Esophagus muscularis mucosa (tissue), 4 donors: ENCODE measurements at places on chromosomes 2 and 18.

DNA sequence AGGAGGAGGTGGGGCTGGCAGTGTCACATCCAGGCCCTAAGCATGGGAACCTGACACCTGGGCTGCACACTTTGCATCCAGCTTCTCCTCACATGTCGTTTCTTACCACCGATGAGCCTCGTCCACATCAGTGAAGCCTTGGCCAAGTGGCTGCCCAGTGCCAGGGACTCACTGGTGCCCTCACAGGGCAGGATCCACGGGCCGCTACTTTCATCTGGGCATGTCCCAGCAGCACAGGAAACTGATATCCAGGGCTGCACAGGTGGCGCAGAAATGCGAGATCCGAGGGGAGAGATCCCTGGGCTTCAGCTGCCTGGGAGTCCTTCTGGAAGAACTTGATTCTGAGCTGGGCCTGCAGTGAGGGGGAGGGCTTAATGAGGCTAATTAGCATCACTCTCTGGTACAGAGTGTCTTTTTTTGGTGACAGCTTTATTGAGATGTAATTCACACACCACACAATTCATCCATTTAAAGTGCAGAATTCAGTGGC is 291.6 kb upstream of the HDAC4 start:
- peak; percentile 87 for DNase-seq

DNA sequence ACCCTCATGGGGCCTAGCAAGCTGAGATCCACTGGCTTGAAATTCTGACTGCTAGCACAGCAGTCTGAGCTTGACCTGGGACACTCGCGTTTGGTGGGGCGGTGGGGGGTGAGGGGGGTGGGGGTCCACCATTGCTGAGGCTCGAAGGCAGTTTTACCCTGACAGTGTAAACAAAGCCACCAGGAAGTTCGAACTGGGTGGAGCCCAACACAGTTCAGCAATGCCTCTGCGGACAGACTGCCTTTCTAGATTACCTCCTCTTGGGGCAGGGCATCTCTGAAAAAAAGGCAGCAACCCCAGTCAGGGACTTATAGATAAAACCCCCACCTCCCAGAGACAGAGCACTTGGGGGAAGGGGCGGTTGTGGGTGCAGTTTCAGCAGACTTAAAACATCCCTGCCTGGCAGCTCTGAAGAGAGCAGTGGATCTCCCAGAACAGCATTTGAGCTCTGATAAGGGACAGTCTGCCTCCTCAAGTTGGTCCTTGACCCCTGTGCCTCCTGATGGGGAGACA is 149.7 kb upstream of the TANK start:
- DNase-seq = no peak

GRCh38 chr18:2293109-2293839 is 278.0 kb downstream of the METTL4 start:
- DNase-seq = no peak

GRCh38 chr2:23420091-23420839 is 35.3 kb downstream of the KLHL29 start:
- DNase-seq = no peak

DNA sequence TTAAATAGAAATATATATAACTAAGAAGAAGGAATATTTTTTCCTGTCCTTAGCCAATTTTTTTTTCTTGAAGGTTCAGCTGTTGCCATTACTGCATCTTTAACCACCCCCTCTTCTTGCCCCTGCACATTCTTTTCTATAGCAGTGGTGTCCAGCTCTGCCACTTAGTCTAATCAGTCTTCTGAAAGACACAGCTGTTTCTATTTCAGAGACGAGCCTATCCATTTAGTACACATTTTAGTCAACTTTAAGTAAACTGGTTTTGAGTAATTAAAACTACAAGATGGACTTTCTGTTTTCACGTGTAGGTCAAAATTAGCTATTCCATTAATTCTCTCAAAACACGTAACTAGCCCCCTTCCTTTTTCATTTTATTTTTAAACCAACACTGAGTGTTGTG is 21.0 kb downstream of the SPOPL start:
- no peak for DNase-seq

DNA sequence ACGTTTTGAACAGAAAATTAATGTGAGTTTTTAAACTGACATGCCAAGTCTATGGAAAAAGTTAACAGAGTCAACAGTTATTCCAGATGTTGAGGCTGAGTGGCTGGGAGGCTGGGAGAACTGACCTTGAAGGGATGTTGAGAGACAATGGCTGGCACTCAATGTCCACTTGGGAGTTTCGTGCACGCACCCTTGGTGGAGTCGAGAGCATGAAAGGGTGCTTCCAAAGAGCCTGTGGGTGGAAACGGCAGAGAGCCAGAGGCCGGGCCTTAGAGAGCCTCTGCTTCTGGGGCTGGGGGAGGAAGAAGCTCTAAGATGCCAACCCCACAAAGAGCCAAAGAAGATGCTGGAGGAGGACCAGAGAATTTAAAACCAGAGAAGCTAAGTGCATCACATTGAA is 63.4 kb upstream of the L3MBTL4 start:
- no peak for DNase-seq

DNA sequence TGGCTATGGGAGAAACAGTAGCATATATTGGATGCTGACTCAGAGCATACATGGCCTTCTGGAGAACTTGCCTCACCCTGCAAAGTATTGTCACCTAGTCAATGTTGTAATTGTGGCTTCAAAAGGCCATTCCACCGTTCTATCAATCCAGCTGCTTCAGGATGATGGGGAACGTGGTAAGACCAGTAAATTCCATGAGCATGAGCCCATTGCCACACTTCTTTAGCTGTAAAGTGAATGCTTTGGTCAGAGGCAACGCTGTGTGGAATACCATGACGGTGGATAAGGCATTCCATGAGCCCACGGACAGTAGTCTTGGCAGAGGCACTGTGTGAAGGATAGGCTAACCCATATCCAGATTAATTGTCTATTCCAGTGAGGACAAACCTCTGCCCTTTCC is 1300.1 kb upstream of the ACVR2A start:
- no peak for DNase-seq

DNA sequence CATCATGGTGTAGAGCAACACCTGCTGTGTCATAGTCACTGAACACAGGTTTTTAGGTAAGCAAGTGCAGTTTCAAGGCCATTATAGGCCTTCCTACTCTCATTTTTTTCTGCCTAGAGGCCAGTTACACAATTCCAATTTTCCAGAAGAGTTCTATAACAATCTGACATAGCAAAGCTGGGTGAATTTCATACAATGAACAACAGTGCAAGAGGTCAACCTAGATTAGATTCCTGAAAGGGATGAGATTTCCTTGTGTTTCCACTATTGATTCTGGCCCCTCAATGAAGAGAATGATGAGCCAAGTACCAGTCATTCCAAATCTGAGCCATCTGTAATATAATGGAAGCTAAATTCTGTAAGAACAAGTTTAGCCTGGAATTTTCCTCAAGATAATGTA is 15.3 kb upstream of the CD28 start:
- DNase-seq = no peak

GRCh38 chr2:18455236-18455862 is 105.1 kb downstream of the RDH14 start:
- no peak for DNase-seq

GRCh38 chr2:168180914-168181313 is 66.5 kb downstream of the STK39 start:
- DNase-seq = no peak

GRCh38 chr2:8225266-8225665 is 456.6 kb upstream of the ID2 start:
- peak; percentile 70 for DNase-seq

GRCh38 chr2:70656421-70657010 is 102.9 kb upstream of the TGFA start:
- peak; percentile 72 for DNase-seq

- DNase-seq = no peak
Observed at GRCh38 chr2:241412144-241412543, 56.1 kb downstream of the FARP2 start.

DNA sequence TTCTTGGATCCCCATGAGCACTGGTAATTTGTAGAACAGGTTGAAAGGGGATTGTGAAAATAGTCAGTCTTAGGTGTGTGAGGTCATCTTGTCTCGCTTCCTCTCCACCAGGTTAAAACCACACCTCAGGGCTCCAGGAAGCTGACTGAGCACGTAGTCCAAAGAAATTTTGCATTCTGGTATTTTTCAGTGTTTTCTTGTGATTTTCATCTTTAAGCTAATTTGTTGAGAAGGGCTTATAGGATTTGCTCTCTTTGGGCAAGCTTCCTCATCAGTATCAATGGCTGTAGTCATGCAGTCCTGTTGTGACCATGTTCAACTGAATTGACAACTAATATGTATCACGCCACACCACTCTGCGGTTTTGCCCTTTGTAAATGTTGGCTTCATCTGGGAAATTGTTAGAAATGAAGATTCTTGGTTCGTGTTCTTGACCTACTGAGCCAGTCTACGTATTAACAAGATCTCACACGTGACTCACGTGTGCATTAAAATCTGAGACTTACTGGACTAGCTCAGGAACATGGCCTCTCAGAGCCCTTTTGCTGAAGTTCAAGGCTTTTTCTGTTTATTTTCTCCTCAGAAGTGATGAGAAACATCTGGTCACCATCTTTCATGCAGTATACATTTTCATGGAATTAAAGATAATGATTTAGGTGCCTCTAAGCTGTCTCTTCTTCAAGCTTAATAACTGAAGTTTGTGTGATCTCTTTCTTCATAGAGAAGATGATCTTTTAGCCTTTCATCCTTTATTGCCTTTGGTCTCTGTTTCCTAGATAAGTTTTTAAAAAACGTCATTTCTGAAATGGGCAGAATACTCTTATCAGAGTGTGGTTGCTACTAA is 32.8 kb downstream of the FMNL2 start:
- DNase-seq = no peak

DNA sequence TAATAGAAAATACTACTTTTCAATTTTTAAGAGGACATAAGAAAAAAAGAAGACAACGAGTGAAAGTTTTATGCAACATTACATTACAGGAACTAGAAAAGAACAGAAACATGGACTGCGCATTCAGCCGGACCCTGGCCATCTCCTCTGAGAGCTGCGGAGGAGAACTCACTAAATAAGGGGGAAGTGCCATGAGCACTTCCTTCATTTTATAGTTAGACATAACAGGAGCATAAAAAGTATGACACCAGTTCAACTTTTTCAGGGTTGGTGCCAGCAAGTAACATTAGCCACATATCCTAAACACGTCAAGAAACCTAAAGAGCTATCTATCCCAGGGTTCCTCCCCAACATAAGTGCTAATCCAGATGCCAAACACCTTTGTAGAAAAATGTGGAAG is 78.0 kb upstream of the SERTAD2 start:
- DNase-seq = no peak

DNA sequence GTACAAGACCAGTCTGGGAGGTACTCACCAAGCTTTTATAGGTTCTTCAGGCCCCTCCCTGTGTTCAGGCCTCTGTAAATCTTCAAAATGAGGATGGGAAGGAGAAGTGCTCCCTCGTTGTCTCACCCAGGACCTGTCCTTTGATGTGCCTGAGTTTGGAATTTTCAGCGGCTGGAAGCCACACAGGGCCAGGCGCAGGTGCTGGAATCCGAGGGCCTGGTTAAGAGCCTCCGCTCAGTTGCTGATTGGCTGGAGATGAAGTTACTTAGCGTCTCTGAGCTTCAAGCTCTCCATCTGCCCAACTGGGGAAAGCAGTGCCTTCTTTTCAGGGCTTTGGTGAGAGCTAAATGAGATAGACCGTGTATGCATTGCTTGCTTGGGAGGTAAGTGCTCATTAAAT is 30.0 kb downstream of the HJURP start:
- DNase-seq = no peak

DNA sequence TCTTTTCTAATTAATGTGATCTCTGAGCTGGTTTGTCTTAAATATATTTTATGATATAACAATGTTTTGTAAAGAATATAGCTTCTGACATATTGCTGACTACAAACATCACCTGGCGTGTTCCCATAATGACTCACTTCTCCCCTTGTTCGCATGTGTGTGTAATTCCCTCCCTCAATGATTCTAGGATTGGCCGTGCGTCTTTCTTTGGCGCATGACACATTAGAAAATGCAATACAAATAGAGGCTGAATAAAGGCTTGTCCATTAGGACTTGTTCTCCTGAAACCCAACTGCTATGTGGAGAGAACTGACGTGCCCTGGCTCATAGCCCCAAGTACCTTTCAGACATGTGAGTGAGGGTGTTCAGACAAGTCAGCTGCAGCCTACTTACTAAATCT is 159.7 kb upstream of the CDH20 start:
- DNase-seq = no peak

- no peak for DNase-seq
Observed at GRCh38 chr18:27931535-27931934, 245.4 kb downstream of the CDH2 start.

DNA sequence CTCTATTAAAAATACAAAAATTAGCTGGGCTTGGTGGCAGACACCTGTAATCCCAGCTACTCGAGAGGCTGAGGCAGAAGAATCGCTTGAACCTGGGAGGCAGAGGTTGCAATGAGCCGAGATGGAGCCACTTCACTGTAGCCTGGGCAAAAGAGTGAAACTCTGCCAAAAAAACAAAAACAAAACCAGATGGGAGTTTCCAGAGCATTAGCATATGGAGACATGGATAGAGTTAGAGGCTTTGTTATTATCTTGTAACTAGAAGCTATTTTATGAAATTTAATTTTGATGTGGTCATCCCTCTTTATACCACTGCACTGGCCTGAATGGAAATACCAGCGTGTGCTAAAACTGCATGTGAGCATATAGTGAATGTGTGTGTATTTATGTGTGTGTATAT is 58.9 kb downstream of the TRAPPC8 start:
- no peak for DNase-seq

GRCh38 chr2:62055724-62056336 is 140.1 kb upstream of the B3GNT2 start:
- no peak for DNase-seq

DNA sequence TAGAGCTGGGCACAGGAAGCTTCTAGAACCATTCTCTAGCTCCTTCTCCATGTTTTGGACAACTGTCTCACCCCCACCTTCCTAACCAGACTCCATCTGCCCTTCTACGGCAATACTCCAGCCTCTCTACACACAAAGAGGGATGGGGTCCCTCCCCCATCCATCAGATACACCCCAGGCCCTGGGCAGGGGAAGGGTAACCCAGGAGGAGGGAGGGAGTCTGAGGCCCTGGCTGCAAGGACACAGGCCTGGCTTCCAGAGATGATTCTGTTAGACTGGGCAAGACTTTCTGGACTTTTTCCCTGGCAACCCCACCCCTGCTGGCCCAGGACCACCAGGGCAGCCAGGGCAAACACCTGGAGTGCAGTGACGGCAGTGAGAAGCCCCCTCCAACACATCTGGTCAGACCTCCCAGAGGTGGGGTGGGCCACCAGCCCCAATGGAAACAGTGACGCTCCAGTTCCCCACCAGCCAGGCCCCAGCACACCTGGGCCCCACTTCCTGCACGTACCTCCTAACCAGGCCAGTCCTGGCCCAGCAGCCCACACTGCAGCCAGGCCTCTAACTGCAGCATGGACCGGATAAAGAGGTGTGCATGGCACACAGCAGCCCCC is 6.5 kb downstream of the CYP26B1 start:
- no peak for DNase-seq

DNA sequence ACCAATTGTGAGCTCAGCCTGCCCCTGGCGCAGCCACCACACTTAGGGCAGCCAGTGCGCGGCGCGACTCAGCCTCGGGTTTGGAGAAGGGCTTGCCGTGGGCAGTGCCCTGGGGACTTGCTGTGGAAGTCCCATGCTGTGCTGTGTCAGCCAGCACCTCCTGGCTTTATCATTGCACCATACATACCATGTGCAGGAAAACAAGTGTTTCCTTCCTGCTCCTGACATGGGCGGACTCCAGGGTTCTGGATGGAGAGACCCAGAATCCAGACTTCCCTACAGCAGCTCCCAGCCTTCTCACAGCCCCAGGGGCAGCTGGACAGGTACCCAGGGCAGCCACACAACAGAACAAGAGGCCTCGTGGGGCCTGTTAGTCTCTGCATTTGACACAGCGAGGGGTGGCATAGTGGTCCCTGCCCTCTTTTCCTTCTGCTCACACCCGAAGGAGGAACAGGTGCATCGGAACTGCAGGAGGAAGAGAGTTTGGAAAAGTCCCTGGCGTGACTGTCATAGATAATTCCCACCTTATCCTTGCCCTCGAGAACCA is 54.2 kb downstream of the SDC1 start:
- DNase-seq = no peak
